CD14-positive monocyte (primary cell): ENCODE measurements at places on chromosomes 6 and 20. TPM values are rescaled to one million over a fixed set of nuclear protein-coding genes. Genes with fewer than 3 reads are reported as not detected.

The KIAA1755 gene
- polyA plus RNA-seq = not detected

The RAMACL gene
- 0.33 TPM for polyA plus RNA-seq

The C4B gene
- polyA plus RNA-seq = 6.3 and 11.6 TPM in 2 replicates

GRCh38 chr6:139940741-139941729 lies 566.6 kb upstream of the CITED2 start:
- DNase-seq = peak; percentile 72
- H3K36me3 ChIP-seq = no peaks in the 10 kb centered on the region
- peaks cover 21% of the 10 kb centered on the region for H3K4me1 ChIP-seq
- H3K27ac ChIP-seq = peak overlapping the region; percentile 42
- peak overlapping the region; percentile 28 for H3K4me3 ChIP-seq

DNA sequence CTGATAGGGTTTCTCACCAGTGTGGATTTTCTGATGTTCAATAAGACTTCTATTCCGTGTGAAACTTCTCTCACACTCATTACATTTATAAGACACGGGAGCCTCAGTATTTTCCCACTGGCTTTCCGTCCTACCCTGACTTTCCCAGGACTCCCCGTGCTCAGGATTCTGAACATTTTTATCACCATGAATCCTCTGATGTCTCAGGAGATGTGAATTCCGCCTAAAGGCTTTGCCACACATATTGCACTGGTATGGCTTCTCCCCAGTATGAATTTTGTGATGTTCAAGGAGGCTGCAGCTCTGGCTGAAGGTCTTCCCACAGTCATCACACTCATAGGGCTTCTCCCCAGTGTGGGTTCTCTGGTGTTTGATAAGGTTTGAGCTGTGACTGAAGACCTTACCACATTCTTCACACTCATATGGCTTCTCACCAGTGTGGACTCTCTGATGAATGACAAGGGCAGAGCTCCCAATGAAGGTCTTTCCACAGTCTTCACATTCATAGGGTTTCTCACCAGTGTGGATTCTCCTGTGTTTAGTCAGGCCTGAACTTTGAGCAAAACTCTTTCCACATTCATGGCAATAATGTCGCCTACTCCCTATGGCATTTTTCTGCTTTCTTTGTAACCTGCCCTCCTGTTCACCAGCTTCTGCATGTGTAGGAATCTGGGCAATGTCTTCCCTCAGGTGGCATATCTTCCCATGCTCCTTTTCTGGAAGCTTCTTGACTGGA lies 6.7 kb downstream of the ZKSCAN4 start:
- H3K36me3 ChIP-seq = peaks cover 66% of the 10 kb centered on the region
- DNase-seq = no peak
- H3K4me3 ChIP-seq = no peak overlapping the region
- peaks cover 6% of the 10 kb centered on the region for H3K4me1 ChIP-seq

DNA sequence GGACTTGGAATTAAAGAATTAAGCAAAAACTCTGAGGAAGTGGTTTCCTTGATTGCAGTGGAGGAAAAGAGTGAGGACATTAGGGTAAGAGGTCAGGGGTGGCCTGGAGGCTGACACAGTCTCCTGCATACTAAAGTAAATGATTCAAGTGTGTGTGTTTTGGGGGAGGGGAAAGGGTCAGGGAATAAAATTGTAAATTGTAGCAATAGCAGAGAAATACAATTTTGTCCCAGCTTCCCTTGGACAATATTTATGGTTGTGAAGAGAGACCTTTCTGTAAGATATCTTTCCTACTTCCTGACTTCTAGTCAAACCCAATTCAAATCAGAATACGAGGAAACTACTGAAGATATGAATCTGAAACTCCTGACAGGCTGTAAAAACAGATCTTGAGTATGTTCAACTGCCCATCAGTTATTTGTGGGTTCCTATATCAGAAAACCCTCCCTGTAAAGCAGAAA lies 143.4 kb upstream of the HMGN3 start:
- DNase-seq = no peak
- H3K4me1 ChIP-seq = no peaks in the 10 kb centered on the region
- H3K36me3 ChIP-seq = no peaks in the 10 kb centered on the region
- no peaks in the 10 kb centered on the region for H3K27me3 ChIP-seq
- H3K4me3 ChIP-seq = no peak overlapping the region
- no peak overlapping the region for H3K27ac ChIP-seq

- peak overlapping the region; percentile 73 for H3K4me3 ChIP-seq
- peaks cover 38% of the 10 kb centered on the region for H3K27me3 ChIP-seq
- H3K36me3 ChIP-seq = no peaks in the 10 kb centered on the region
These were observed 45.3 kb upstream of the ZNF184 start for GRCh38 chr6:27517928-27518787.

- H3K4me3 ChIP-seq = no peak overlapping the region
- H3K36me3 ChIP-seq = no peaks in the 10 kb centered on the region
- H3K27me3 ChIP-seq = no peaks in the 10 kb centered on the region
- H3K27ac ChIP-seq = no peak overlapping the region
- DNase-seq = no peak
- peaks cover 17% of the 10 kb centered on the region for H3K4me1 ChIP-seq
These were observed 212.2 kb downstream of the HIVEP2 start for GRCh38 chr6:142732790-142733189.

DNA sequence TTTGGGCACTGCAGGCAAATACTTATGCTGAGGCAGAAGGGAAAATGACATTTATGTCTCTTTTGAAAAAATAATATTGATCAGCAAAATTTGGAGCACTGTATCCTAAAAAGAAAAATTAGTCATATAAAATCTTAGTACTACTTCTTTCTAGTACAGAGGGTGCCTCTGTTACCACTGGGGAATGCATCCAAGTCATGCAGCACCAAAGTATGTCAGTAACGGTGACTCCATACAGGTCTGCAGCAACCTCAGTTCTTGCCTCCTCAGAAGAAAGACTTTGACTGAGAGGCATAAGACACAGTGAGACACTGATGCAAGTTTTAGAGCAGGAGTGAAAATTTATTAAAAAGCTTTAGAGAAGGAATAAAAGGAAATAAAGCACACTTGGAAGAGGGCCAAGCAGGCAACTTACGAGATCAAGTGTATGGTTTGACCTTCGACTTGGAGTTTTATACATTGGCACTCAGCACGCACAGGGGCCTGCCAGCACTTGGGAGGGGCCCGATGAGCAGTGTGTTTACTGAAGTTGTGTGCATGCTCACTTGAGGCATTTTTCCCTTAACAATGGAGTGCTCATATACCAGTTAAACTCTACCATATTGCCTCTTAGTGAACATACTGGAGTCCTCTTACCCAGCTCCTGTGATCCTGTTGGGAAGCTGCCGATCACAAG lies 1244.8 kb downstream of the EPHA7 start:
- no peaks in the 10 kb centered on the region for H3K27me3 ChIP-seq
- H3K36me3 ChIP-seq = no peaks in the 10 kb centered on the region
- no peak overlapping the region for H3K27ac ChIP-seq
- H3K4me1 ChIP-seq = no peaks in the 10 kb centered on the region
- DNase-seq = no peak

DNA sequence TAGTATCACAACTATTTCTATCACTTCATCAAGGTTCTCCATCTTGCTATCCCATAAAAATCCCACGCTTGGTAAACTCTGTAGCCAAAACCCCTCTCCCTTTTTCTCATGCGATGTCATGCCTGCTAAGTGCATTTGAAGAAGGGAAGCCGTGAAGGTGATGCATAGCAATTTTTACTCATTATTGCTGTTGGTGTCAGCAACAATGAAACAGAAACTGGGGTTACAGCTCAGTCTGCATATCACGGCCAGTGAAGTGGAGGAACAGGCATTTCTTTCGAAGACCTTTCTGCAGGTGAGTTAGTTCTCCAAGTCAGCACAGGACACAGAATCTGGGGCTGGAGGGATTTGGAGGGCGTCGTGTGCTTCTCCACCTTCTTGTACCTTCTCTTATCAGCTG lies 5.8 kb downstream of the UNC93A start:
- H3K4me1 ChIP-seq = peaks cover 5% of the 10 kb centered on the region
- no peak overlapping the region for H3K4me3 ChIP-seq
- H3K27ac ChIP-seq = no peak overlapping the region

- H3K36me3 ChIP-seq = no peaks in the 10 kb centered on the region
- H3K27me3 ChIP-seq = no peaks in the 10 kb centered on the region
- no peak overlapping the region for H3K27ac ChIP-seq
- no peak for DNase-seq
- H3K4me3 ChIP-seq = no peak overlapping the region
These were observed 18.1 kb upstream of the OSER1 start for GRCh38 chr20:44228465-44229258.
